ENCODE measurements at places on chromosomes 5 and 9.

DNA sequence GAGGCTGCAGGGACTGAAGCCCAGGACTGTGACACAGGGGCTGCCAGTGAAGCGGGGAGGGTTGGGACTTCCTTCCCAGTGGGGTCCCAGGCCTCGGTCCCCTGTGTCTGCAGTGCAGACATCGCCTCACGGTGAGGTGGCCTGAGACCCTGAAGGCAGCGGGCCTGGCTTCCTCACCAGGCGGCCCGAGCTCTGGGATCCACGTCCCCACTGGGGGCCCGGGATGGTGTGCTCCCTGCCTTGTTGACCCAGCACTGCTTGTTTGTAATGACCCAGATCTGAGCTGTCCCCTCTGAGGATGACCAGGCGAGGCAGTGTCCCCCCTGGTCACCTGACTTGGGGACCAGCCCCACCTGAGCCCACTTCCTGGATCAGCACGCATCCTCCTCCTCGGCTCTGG lies 53.1 kb downstream of the COL5A1 start:
- DNase-seq, result no peak

- no peak for DNase-seq
Measured at GRCh38 chr5:71872311-71872864, 153.3 kb downstream of the CARTPT start.

- no peak for DNase-seq
Measured at GRCh38 chr5:67605730-67606585, 409.4 kb upstream of the CD180 start.

DNA sequence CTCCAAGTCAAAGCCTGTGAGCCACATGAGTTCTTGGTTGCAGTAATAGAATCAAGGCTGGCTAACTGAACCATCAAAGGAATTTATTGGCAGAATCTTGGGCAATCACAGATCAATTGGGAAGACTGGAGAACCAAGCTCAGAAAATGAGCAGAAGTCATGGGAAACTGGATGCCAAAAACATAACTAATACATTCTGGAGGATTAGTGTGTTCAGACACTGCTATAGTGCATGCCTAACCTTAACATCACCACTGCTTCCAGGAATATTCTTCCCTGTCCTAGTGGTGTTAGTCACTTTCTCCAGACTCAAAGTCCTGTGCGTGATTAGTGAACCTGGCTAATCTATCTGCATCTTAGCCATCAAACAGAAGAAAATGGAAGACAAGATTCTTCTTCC lies 843.7 kb downstream of the EFNA5 start:
- DNase-seq, result no peak

- no peak for DNase-seq
Measured at GRCh38 chr5:62550103-62550502, 28.5 kb upstream of the LRRC70 start.

DNA sequence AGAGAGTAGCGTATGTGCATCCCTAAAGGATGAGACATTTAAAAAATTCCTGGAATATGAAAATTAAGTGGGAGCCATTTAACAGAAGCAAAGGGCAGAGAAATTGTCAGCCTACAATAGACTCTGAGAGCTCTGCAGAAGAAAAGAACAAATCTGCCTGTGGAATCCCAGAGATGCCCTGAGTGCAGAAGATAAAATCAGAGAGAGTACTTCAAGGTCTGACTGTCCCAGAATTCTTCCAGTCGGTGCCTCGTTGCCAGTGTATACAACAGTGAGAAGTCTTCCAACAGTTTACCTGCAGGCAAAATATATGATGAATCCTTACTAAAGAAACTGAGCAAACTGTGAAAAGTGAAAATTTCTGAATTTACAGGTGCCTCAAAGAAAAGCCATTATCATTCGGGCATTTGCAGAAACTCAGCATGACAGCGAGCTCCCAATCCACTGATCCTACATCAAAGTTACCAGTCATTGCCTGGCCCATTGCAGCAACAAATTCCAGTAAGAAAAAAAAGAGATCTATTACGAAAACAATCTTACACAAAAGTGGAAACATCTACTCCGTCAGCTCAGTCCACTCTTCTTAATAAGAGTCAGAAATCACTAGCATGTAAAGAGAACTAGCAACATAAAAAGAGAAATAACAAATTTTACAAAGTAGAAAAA lies 92.8 kb upstream of the VCAN start:
- no peak for DNase-seq

- no peak for DNase-seq
Measured at GRCh38 chr5:169717288-169717687, 80.2 kb downstream of the DOCK2 start.

- no peak for DNase-seq
Measured at GRCh38 chr9:93830012-93830596, 125.1 kb downstream of the BARX1 start.

- DNase-seq, result no peak
Measured at GRCh38 chr9:14909961-14910805, at the start of gene FREM1. Gene FREM1 (minus strand): TSS chr9:14910428. CDS start chr9:14868977, 41,451 bp downstream.

DNA sequence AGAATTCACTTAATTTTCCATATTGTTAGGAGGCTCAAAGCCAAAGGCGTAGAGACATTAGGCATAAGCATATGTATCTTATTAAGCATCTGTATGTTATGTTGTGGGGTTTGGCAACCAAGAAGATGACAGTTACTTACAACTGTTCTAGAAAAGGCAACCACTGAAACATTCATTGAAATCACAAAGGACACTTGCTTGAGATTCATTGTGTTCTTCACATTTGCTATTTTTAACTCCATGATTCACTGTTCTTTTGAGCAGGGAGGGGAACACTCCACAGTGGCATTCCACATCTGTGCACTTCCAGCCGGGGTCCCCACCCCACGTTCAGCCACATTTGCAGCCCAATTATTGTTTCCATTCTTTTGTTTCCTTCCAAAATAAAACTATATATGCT lies 107.1 kb downstream of the PALM2AKAP2 start:
- DNase-seq, result no peak

DNA sequence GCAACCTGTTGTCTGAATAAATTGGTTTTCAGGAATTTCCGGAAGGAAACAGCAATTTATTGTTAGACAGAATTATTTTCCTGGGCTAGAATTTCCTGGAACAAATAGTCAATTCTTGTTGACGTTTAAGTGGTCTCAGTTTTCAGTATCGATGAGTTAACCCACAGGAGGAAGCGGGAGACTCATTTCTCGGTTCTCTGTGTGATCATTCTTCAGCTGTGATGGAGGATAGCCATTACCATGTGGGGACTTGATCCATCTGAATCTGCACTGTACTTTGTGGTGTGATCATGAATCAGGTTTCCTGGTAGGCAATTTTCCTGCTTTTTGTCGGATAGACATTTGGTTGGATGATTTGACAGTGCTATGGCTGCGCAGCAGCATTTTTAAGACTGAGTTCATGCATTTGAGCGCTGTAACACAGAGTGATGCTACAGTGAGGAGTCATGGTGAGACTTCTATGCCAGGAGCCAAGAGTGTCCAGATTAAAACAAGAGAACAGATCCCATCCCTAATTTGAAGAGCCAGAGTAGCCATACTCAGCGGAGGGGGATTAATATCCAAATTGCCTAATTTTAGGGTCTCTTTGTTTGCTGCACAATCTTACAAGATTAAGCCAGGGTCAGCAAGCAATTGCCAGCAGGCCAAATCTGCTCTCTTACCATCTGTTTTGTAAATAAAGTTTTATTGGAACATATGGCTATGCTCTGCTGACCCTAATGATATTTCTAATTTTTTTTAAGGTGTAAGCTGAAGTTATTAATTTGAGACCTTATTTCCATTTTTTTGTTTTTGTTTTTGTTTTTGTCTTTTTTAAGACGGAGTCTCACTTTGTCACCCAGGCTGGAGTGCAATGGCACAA lies 355.9 kb downstream of the RAB3C start:
- no peak for DNase-seq

- no peak for DNase-seq
Measured at GRCh38 chr9:81082221-81082620, 607.1 kb downstream of the TLE1 start.

DNA sequence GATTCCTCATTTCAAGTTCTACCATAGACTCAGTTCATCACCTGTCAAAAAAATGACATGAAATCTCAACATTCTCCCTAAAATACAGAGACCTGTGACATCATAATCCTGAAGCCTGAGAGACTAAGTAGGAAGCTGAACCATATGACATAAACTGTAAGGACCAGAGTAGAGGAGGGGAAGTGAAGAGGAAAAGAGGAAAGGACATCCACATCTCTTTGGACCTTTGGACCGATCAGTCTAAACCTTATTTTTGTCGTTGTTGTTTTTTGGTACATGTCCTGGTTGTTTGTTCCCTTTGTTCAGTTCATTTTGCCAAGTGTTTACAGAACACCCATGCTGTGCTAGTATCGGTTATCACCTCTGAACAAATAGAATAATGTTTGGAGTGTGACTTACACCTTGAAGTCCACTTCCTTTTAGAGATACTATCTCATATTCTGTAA lies 41.9 kb downstream of the LURAP1L start:
- no peak for DNase-seq

- DNase-seq, result no peak
Measured at GRCh38 chr5:154709368-154710305, 45.5 kb upstream of the LARP1 start.

DNA sequence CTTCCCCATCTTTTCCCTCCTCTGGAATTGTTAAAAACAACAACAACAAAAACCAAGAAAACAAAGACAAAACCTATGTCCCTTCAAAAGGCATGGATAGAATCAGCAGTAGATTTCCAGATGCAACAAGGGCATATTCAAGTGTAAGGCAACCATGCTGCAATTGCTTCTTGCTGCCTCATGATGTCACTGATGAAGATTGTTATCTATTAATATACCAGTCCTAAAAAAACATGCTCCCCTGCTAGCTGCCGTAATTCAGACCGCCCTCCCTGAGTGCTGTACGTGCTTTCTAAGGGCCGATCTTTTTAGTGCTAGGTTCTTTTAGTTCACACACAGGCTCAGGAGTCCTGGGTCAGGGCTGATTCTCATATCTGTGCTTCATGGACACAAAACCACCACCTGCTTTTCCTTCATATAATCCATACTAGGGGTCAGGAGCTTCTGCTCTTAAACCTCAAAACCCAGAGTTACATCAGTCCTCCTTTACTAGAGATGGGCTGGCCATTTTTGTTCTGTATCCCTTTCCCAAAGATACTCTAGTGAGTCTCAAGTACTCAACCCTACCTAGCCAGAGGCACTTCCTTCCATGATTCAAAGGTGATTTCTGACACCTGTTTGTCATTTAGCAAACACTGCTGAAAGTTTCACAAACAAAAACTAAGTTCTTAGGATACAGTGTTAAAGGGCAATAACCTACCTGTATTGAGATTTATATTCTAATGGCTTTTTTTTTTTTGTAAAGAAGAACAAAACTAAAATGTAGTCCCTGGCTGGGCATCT lies 82.1 kb downstream of the GIN1 start:
- DNase-seq, result no peak

DNA sequence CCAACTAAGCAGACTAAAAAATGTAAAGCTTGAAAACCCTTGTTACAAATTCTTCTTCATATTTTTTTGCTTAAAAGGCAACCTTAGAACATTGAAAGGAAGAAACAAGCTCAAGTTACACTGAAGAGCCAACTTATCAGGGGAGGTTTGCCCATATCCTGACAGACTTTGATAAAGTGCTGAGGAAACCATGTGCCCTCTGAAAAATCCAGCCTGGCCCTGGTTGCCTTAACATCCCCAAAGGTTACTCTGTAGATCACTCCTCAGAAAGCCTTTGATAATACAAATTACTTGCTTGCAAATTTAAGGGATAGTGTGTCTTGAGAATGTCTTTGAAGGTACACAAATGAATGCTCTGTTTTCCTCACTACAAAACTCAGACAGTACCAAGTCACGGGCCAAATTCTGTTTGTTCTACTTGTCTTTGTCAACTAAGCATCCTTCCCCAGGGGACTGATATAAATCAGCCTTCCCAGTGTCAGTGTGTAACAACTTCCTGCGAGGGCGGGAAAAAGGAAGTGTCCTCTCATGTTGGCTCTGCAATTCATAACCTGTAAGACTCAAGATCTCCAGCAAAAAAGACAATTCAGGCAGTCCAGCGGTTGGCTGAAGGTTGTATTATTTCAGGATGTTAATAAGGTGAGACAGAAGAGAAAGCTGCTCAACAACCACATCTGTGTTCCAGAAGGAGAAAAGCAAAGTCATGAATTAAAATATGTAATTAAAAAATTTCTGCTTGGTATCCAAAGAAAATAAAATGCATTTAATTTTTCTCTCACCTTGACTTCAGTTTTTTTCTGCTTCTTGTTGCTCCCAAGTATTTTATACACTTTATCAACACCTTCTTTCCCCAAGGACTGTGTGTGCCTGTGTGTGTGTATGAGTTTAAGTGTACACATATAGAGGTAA lies 199.9 kb downstream of the PIK3R1 start:
- DNase-seq, result no peak

DNA sequence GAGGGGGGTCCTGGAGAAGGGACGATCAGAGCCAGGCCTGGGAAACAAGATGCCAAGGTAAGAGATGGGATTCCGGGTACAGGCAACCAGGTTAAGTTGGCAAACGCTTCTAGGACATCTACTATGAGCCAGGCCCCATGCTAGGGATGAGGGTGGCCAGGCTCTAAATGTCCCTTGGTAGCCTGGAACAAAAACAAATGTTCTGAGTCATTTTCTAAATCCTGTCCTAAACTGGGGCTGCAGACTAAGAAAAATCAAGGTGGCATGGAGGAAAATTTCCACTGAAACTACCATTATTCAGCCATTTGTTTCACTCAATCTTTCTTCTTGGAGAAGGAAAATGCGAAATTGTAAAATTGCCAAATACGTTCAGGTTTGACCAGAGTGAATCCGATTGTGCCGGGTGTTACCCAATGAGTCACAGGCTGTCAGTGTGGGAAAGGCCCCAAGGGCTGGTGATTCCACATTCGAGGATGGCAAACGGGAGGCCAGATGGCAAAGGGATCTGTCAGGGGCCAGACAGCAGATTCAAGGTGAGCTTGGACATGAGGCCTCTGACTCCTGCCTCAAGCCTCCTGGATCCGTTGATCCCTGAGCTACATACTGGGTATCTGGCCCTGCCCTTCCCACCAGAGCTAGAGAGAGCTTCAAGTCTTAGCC lies 57.6 kb downstream of the PAX5 start:
- no peak for DNase-seq

GRCh38 chr5:2029206-2029605 lies 146.5 kb upstream of the IRX4 start:
- DNase-seq, result no peak

GRCh38 chr5:43497311-43498104 lies 13.8 kb upstream of the TMEM267 start:
- no peak for DNase-seq

- no peak for DNase-seq
Measured at GRCh38 chr5:125258615-125259014, 512.2 kb upstream of the ZNF608 start.

DNA sequence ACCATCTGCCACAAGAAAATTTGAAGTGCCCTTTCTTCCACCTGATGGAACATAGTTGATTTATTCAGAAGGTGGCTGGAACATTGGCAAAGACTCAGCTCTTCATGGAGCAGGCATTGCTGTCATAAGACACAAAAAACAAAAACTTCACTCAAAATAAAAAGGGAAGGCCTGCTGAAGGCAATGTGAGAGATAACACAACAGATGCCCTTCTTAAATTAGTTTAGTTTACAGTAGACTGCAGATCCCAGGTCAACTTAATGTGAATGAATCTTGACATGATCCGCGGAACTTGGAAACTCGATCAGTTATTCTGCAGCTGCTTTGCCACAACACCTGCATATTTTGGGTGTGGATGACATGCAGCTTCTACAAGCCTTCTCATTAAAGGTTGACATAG lies 159.8 kb upstream of the PLCXD3 start:
- DNase-seq, result no peak
